GM12878 (cell line): ENCODE measurements at places on chromosomes 3 and 15.
A peak's percentile ranks its signal among the peaks of the same experiment; 100 is the strongest.

DNA sequence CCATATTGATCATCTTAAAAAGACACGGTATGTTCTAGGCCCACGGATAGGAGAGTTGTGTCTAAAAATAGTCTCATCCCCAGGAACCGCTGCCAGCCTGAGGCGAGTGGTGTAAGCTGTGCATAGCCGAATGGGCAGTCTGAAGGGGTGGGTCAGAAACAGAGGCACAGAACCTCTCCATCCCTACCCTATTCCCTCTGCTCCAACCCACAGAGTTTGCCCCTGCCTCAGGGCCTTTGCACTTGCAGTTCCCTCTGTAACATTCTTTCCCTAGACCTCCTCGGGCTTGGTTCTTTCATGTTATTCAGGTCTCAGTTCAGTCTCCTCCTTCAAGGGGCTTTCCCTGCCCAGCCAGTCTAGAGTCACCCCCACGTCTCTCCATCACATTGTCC is 4.8 kb downstream of the SCN5A start:
- DNase-seq, result no peak

GRCh38 chr3:126886217-126886616 is 96.7 kb upstream of the PLXNA1 start:
- DNase-seq, result no peak

GRCh38 chr3:172029425-172030098 is 9.8 kb upstream of the FNDC3B start:
- DNase-seq, result no peak

DNA sequence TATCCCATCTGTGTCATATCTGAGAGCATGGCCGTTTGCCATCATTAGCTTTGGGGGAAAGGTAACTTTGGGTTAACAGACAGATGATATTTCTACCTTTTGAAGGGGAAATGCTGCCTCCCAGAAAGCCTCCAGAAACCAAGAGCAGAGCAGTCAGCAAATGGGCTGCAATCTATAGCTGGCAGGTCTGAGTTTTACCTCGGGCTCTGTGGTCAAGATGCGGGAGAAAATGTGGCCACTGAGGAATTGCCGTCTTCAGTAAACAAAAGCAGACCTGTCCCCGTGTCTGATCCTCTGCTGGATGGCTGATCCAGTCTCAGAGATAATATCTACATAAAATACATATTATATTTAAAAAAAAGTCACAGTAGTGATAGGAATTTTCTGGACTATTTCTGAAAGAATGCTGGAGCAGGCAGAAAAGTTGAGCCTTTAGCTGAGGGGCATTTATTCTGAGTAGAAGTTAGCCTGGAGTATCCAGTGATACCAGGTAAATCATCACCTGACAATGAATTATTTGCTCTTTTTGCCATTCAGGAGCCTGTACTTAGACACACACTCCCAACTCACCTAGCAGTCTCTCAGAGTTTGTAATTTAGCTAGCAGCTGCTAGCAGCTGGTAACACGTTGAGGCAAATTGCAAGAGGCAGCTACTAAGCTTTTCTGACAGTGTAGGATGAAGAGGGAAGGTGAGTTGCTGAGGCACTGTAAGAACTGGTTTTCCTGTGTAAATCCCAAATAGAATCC is 285.3 kb upstream of the RARB start:
- no peak for DNase-seq

GRCh38 chr3:109081746-109082510 is 36.0 kb downstream of the MORC1 start:
- DNase-seq, result peak; percentile 86

GRCh38 chr15:88423331-88423730 is 43.9 kb downstream of the MRPL46 start:
- DNase-seq, result no peak

GRCh38 chr15:52368402-52368801 is 72.8 kb upstream of the MYO5C start:
- DNase-seq, result no peak

GRCh38 chr3:99108508-99108907 is 207.0 kb upstream of the DCBLD2 start:
- DNase-seq, result no peak

- no peak for DNase-seq
Measured at GRCh38 chr3:12954891-12955650, 113.7 kb upstream of the RPL32 start.

GRCh38 chr3:125654526-125654925 is 59.2 kb upstream of the OSBPL11 start:
- no peak for DNase-seq

DNA sequence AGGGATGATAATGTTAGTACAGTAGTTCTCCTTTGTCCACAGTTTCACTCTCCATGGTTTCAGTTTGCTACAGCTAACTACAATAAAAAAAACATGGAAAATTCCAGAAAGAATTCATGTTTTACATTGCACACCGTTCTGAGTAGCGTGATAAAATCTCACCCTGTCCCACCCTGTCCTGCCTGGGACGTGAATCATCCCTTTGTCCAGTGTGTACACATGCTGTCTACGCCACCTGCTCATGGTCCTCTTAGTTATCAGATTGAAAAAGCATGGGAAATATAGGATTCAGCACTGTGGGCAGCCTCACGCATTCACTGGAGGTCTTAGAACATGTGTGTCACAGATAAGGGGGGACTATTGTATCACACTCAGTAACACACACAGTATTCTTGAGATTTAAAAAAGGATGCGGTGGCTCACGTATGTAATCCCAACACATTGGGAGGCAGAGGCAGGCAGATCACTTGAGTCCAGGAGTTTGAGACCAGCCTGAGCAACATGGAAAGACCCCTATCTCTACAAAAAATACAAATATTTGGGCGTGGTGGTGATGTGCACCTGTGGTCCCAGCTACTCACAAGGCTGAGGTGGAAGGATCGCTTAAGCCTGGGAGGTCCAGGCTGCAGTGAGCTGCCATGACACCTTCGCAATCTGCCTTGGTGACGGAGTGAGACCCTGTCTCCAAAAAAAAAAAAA is 8.7 kb upstream of the FLNB start:
- no peak for DNase-seq

DNA sequence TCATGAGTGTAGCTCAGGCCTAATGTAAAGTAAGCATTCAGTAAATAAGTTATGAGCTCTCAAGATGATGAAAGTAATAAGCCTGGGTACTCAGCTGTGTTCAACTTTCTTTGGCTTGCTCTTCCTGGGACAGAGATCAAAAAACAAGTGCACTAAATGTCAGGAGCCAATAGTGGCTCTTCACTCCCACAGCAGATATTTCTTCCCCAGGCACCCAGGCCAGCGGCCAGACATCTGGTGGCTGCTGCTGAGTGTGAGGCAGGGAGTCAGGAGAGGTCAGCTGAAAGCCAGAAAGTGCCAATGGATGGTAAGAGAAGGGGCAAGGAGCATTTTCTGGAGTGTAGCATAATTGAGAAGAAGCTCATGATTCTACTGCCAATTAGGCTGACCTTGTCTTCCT is 18.2 kb upstream of the ITGA11 start:
- DNase-seq, result no peak

DNA sequence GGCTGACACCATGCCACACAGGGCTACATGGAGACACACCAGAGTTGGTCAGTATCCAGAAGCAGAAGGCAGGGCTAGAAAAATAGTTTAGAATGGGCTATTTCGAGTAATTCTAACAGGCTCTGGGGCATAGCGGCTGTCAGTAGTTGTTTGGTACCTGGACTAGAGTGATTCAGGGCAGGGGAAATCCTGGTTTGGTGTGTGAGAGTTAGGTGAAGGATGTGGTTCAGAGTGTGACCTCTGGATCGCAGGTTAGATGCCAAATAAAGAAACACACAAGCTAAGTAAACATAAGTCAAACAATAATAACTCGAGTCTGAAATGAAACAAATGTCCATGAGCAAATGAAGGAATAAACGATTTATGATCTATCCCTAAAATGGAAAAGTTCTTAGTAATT is 31.5 kb downstream of the CNTN3 start:
- no peak for DNase-seq

- DNase-seq, result no peak
Measured at GRCh38 chr3:36318621-36319200, 61.6 kb upstream of the STAC start.

DNA sequence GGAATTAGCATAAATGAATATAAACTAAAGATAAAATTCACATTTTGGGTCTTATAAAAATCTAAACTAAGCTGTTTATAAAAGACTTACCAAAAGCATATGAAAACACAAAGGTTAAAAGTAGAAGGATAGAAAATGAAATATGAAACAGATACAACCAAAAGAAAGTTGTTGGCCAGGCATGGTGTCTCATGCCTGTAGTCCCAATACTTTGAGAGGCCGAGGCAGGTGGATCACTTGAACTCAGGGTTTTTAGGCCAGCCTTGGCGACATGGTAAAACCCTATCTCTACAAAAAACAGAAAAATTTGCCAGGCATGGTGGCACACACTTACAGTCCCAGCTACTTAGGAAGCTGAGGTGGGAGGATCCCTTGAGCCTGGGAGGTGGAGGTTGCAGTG is 51.0 kb downstream of the CPA3 start:
- DNase-seq, result no peak

- no peak for DNase-seq
Measured at GRCh38 chr15:29637555-29637954, 184.7 kb downstream of the TJP1 start.

- no peak for DNase-seq
Measured at GRCh38 chr3:123611082-123611481, 26.2 kb upstream of the HACD2 start.

DNA sequence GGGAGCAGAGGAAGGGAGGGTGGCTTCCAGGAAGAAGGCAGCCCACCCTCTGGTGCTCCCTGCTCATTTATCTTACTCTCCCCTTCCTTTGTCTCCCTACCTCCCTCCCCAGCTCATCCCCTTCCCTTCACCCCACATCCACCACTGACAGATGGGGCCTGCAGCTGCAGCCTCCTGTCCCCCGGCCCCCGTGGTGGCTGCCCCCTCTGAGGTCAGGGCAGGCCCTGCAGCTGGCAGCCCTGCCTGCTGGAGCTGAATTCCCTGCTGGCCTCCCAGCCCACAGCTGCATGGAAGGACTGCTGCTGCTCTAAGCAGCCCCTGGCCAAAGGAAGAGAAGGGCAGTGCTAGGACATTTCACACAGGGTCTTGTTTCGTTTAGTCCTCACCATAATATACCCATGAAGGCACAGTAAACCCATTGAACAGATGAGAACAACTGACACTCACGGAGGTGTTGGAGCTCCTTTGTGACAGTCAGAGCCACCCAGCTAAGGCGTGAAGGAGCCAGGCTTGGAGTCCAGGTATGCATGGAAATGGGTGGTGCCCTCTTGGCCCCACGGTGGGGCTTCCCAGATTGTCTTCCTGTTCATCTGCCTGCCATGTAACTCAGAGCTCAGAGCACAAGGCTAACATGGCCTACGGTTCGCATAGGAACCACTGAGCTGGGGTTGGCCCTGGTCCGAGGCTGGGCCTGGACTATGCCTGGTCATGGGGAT is 121.7 kb upstream of the PRR20G start:
- no peak for DNase-seq

GRCh38 chr3:67619991-67620390 is 34.4 kb downstream of the SUCLG2 start:
- no peak for DNase-seq

- no peak for DNase-seq
Measured at GRCh38 chr3:157444797-157445184, 8.1 kb downstream of the PTX3 start.

GRCh38 chr3:66633402-66634381 is 132.9 kb upstream of the LRIG1 start:
- no peak for DNase-seq

DNA sequence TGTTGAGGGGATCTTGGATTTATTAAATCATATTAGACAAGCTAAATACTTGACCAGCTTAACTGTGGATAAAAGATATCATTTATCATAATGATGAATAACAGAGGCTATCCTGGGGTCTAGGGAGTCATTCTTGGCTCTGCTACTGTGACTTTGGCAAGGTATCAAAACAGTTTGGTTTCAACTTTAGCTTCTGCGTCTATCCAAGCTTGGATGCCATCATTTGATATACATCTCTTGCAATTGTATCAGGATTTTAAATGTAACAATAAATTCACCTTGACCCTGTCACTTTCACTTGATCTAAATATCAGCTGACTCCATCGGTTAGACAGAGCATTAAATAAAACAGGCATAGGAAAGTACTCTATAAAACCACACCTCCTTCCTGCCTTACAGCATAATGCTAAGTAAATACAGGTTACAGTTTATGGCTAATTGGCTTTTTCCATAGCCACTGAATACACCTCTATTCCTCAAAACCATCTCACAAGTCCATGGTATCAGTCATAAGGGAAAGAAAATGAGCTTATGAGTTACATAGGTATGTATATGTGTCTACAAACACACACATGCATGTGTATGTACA is 262.9 kb downstream of the CTNNB1 start:
- no peak for DNase-seq

DNA sequence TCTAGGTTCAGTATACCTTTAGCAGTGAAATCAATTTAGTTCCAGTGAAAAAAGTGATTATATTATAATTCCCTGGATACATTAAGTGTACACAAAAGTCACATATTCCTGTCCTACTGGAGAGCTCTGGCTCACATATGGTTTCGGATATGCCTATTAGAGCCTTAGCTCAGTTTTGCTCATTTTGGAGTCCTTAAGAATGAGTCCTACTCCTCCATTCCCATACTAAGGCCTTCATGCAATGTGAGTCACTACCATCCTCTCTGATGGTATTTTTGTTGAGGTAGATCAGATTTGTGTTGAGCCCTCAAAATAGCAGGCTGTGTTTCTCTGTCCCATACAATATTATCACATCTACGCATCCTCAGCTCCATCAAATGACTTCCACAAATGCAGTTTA is 294.2 kb upstream of the COL8A1 start:
- no peak for DNase-seq
